ENCODE measurements at places on chromosomes 7 and 10.

GRCh38 chr7:73864981-73865711 lies 4.2 kb downstream of the TMEM270 start:
- DNase-seq: no peak

GRCh38 chr10:32377458-32378259 lies 30.7 kb upstream of the EPC1 start:
- DNase-seq: no peak

DNA sequence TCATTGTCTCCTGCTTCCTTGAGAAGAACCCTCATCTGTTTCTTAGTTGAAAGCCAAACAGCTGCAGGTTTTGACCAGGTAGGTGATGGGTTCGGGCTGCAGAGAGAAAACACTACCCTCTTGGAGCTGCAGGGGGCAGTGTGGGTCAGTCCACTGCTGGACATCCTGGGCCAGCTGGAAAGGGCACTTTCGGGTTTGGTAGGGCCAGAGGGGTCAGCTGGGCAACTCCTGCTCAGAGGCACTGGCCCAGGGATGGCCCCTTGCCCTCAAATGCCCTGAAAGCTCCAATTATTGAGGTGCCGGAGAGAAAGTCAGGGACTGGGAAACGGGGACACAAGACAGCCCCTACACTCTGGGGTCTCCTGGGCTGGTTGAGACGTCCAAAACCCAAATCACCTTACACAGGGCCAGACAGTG lies 90.7 kb downstream of the MKI67 start:
- DNase-seq: peak; percentile 28

- DNase-seq: no peak
Measured at GRCh38 chr7:41520445-41520844, 182.4 kb downstream of the INHBA start.

DNA sequence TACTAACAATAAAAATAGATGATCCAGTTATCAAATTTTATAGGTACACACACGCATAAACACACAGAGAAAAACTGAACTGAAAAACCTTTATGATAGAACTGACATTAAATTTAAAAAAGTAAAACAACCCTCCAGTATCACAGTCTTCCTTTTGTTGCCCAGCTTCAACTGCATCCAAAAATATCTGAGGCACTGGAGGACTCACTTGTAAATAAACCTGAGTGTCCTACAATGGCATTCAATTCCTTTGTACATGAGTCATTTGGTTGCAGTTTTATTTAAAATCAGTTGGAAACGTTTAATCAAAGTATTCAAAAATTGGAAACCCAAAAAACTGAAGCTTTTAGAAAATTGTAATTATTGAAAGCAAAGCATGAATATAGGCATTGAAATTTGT lies 265.2 kb upstream of the CSTF2T start:
- no peak for DNase-seq

GRCh38 chr10:88270871-88271713 lies 312.0 kb downstream of the RNLS start:
- no peak for DNase-seq

DNA sequence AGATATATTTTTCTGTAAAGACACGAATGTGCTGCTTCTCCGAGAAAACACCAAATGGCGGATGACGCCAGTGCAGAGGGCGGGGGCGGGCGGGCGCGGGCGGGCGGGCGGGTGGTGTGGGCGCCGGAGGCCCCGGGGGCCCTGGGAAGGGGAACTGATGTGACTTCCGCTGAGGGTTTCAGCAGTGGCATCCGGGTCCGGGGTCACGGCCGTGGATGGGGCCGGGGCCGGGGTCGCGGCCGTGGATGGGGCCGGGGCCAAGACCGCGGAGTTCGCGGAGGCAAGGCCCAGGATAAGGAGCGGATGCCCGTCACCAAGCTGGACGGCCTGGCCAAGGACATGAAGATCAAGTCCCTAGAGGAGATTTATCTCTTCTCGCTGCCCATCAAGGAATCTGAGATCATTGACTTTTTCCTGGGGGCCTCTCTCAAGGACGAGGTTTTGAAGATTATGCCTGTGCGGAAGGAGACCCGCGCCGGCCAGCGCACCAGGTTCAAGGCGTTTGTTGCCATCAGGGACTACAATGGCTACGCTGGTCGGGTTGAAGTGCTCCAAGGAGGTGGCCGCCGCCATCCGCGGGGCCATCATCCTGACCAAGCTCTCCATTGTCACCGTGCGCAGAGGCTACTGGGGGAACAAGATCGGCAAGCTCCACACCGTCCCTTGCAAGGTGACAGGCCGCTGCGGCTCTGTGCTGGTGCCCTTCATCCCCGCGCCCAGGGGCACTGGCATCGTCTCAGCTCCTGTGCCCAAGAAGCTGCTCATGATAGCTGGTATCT lies 20.3 kb upstream of the IGF2BP3 start:
- DNase-seq: no peak

- no peak for DNase-seq
Measured at GRCh38 chr7:132996581-132997242, 85.2 kb downstream of the CHCHD3 start.

- DNase-seq: no peak
Measured at GRCh38 chr10:64762861-64763260, 1241.7 kb downstream of the REEP3 start.

- DNase-seq: no peak
Measured at GRCh38 chr7:16609842-16610450, 35.6 kb downstream of the ANKMY2 start.

GRCh38 chr10:42490368-42490767 lies 148.0 kb downstream of the ZNF33B start:
- no peak for DNase-seq

- DNase-seq: no peak
Measured at GRCh38 chr7:44219371-44220045, 18.7 kb downstream of the YKT6 start.

- DNase-seq: no peak
Measured at GRCh38 chr10:19488592-19489280, 327.5 kb upstream of the PLXDC2 start.

DNA sequence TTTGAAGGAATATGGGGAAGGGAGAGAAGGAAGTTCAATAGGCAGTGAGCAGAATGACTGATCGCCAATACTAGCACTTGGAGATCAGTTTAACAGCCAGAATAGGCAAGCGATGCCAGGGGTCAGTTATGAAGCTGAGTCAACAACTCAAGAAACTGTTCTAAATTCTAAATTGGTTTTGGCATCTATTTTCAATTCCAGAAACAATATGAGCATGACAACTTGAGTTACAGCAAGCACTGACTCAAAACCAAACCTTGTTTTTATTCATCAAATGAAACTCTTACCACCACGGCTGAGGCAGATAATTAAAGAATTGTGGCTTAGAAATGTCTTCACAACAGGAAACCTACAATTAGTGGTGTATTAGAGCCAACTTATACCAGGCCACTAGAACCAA lies 180.5 kb upstream of the ASAH2 start:
- DNase-seq: no peak

DNA sequence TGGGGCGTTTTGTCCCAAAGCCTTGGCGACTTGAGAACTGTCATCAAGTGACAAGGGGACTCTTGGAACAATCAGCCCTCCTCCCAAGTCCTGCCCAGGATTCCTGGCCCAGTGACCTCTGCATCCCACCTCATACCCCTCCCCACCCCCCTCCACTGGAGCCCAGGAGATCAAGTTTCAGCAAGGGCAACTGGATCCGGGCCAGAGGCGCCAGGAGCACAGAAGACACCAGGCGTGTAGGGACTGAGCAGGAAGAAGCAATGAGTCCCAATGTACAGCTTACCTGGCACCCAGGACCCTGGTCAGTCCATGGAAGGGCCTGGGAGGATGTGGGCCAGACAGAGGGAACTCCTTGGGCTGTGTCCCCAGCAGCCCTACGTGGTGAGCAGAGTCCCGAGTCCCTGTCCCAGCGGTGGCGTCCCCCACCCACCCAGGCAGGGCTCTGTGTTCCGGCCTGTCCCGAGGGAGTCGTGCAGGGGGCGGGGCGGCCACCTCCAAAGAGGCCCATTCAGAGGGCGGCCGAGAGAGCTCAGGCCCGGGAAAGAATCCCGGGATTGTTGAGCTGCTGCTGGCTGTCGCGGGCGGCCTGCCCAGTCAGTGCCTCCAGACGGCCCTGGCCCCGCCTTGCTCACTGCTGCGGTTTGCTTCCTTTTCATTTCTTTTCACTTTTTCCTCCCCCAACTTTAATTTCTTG lies 254.1 kb downstream of the TNS3 start:
- no peak for DNase-seq

DNA sequence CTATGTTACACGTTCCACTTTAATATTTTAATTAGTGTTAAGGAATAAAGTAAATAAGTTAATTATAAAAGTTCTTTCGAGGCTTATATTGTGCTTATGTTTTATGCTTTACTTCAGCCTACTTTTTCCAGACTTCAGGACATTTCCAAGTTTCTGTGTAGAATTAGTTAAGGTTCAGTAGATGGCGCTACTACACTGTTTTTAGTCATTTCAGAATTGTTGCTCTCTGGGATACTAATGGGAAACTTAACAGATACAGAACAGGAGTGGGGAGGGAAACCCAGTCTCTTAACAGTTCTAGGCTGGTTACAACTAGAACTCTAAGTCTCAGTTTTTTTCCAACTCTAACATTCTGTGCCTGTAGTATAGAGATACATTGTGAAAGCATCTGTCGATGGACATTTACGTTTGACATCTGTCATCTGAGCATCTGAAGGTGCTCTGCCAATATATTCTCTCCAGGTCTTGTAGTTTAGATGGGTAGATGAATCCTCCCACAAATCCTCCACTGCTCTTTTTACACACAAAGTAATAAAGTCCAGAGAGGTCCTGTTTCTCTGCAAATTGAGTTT lies 56.8 kb upstream of the FAM171A1 start:
- no peak for DNase-seq

- no peak for DNase-seq
Measured at GRCh38 chr7:86574006-86574405, 69.7 kb upstream of the GRM3 start.

DNA sequence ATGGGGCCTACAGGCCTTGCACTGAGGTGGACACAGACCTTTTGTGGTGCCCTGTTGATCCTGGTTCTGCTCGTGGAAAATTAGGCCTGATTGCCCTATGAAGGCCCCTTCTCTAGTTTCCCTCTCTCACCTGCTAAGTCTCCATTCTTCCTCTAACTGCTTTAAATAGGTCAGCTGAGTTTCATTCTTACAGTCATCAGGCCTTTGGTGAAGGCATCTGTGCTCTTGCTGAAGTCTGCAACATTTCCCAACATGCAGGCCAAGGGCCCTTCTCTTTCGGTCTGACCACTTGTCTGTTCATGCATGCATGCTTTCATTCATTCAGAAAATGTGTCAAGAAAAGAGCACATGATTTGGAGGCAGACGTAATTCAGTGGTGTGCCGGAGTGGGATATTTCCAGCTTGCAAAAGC lies 244.0 kb downstream of the BUB3 start:
- no peak for DNase-seq

- DNase-seq: no peak
Measured at GRCh38 chr7:146892151-146892550, 775.5 kb downstream of the CNTNAP2 start.

GRCh38 chr7:120735791-120736190 lies 122.2 kb downstream of the TSPAN12 start:
- no peak for DNase-seq

GRCh38 chr10:16491933-16492332 lies 29.7 kb downstream of the C1QL3 start:
- DNase-seq: no peak

- DNase-seq: no peak
Measured at GRCh38 chr10:3071405-3072198, 4.3 kb downstream of the PFKP start.

GRCh38 chr10:76969366-76969948 lies 668.2 kb downstream of the KCNMA1 start:
- DNase-seq: no peak

DNA sequence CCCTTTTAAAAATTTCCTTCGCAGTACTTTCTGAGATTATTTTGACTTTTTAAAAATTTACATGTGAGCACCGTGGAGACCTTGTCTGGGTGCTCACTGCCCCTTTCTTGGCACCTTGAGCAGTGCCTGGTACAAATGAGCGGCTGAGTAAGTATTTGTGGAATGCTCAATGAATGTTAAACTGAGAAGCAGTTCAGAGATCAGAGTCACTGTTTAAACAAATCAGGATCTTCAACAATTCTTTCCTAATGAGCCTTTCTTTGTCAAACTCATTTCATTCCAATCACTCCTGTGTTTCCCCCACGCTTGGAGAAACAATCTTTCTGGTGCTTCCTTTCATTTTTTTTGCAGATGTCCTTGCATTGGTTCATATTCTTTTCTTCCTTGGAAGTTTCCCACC lies 611.3 kb upstream of the GALNT17 start:
- no peak for DNase-seq

GRCh38 chr10:97774811-97775294 lies 3.1 kb upstream of the SFRP5 start:
- DNase-seq: no peak

DNA sequence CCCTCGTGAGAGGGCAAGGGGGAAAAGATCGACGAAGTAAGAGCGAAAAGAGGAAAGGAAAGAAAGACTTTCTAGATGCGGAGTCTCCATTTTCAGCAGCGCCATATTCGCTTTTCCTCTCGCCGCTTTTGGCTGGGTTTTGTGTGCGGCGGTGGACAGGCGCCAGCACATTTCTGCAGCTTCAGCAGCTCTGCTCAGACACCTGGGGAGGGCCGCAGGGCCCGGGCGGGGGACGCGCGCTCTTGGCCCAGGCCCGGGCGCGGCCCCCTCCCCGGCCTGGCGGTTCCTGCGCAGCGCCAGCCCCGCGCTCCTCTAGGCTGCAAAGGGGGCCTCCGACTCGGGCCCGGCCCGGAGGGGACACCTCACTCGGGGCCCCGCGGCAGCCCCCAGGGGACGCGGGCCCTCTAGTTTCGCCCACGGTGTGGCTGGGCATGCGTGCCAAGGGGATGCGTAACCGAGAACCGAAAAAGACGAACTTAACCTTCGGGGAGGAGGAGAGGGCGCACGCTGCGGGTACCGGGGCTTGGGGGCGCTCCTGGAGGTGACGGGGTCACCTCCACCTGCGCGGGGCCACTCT lies 34.5 kb upstream of the EBLN1 start:
- no peak for DNase-seq

DNA sequence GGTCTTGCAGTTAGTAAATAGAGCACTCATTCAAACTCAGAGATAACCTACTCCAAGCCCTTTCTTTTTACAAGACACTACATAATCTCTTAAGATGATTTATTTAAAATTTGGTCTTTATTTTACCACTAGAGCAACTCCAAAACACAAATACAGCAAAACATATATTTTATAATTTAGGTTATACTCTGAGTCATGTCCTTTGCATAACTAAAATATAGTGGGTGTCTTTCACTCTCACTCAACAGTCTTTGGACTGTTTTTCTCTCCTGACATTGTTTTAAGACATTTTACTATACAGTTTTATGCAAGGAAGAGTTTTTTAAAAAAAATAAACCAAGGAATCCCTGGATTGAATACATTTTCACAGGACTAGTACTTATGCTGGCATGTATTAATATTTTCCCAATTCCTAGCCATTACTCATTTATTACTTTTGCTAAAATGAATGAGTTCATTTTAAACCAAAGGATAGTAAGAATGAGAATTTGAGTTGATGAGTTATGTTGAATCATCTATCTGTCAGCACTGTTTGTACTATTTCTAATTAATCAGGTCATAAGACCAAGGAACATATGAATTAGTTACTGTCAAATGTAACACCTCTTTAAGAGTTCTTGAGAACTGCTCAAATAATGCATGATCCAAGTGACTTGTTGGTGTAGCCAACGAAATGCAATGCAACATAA lies 303.1 kb upstream of the FZD1 start:
- DNase-seq: no peak

- DNase-seq: no peak
Measured at GRCh38 chr10:51092402-51092801, 18.1 kb downstream of the PRKG1 start.

- DNase-seq: no peak
Measured at GRCh38 chr10:97336942-97337831, 2.7 kb upstream of the FRAT2 start.
